ENCODE measurements at places on chromosomes 13 and 19. TPM values are rescaled to one million over a fixed set of nuclear protein-coding genes. Genes with fewer than 3 reads are reported as not detected.
A peak's percentile ranks its signal among the peaks of the same experiment; 100 is the strongest.

GRCh38 chr13:89520468-89520867 is 1827.0 kb upstream of the MIR17HG start:
- DNase-seq, result no peak

DNA sequence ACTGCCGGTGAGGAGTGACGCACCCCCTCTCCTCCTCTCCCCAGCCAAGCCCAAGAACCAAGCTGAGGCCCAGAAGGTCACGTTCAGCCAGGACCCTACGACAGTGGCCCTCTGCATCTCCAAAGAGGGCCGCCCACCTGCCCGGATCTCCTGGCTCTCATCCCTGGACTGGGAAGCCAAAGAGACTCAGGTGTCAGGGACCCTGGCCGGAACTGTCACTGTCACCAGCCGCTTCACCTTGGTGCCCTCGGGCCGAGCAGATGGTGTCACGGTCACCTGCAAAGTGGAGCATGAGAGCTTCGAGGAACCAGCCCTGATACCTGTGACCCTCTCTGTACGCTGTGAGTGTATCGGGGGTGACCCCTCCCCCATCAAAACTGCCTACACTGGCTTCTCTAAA is 19.2 kb upstream of the TOMM40 start:
- no peak for DNase-seq

- no peak for DNase-seq
Observed at GRCh38 chr19:58229255-58229639, 533 bp downstream of the ZNF544 start.

GRCh38 chr19:15287496-15287895 is 44.8 kb downstream of the BRD4 start:
- no peak for DNase-seq

DNA sequence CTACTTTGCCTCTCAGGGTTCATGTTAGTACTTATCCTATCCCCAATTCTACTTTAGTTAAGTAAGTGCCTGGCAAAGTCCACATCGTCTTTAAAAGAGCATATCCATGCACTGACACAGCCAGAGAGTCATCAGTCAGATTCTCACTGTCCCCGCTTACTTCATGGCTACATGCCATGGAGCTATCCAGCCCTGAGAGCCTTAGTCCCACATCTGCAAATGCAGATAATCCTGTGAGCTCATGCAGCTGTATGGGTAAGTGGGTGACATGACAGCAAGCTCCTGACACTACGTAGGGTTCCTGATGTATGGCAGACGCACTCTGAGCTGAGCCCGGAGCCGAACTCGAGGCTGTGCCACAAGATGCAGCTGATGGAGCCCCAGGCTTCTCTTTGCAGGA is 661.5 kb downstream of the LIG4 start:
- no peak for DNase-seq

DNA sequence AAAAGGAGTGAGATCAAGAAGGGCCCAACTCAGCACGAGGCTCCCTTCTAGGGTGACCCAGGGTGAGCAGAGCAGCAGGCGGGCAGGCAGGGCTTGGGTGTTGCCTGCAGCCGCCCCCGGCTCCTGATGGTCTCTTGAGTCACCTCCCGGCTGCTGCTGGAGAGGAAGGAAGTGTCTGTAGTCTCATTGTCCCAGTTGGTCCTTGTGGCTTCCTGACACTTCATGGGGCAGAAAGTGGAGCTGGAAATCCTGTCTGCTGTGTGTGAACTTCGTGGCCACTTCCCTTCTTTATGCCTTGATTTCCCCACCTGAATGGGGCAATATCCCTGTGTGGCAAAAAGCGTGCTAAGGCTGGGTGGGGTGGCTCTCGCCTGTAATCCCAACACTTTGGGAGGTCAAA is 2.5 kb downstream of the MAP1S start:
- DNase-seq, result no peak

- DNase-seq, result peak; percentile 36
Observed at GRCh38 chr19:15149737-15150136, 42.5 kb downstream of the SYDE1 start.

GRCh38 chr13:44363631-44364344 is 9.8 kb upstream of the SERP2 start:
- DNase-seq, result no peak

- DNase-seq, result peak; percentile 90
Observed at GRCh38 chr19:47210689-47211316, 20.2 kb downstream of the BBC3 start.

DNA sequence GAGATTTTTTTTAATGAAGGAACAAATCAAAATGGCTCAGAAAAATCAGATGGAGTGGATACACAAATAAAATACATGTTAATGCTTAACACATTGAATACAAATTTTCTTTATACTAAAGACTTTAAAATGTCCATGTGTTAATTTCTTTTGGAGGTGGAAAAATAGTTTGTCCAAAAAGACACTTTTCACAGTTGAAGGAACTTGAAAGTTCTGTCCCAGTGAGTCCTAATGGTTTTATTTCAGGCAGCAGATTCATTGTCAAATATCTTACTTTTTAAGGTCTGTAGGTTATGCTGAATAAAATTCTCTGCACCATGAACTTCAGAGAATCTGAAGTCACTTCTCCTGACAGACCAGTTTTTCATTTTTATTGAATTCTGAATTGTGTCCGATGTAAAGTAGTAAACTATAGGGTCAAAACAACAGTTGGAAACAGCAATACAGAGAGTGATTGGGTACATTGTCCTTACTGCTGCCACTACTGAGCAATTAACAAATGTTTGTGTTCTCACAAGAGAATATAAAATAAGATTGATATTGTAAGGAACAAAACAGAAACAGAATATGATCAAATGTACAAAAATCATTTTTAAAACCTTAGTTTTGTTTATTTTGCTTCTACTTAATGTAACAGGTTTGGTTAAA is 1.6 kb downstream of the LPAR6 start:
- no peak for DNase-seq

DNA sequence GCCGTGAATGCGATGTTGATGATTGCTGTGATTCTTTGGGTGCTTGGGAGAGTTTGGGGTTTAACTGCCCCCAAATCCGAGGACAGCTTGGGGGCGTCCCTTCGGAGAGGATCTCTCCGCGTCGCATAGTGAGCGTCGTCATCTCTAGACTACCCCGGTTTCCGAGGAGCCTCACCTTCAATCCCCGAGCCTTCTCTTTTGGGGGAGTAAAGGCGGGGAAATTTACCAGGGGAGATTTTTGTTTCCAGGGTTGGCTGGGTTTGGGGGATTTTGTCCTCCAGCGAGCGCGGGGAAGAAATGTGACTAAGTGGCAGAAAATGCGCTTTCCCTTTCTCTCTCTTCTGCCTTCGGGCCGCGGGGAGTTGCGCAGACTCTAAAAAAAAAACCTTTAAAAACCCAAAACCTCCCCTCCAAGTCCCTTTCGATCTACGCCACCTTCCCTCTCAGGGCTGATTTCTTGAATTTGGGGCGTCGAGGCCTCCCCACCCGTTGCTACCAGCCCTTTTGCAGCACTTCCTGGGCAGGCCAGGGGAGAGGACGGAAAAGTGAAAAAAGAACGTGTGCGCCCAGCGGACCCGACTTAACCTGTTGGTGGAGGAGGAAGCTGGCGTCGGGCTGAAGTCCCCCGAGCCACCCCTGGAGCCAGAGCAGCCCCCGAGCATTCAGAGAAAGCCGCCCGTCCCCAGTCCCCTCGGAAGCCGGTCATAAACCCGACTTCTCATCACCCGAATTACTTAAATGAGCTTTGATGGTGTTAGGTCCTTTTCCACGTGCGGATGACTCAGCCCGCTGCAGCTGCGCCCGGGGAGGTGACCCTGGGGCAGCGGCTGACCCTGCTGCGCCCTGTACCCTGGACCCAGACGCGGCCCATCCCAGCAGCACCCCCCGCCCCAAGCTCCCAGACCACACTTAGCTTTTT is 17.7 kb downstream of the NFIX start:
- peak; percentile 90 for DNase-seq

Gene CGB8
- not detected for total RNA-seq

Gene CPB2
- total RNA-seq, result not detected

Gene ZFP14
- 6.3 TPM for total RNA-seq

Gene TMPRSS9
- total RNA-seq, result 0.28 TPM

Gene DLEU7
- total RNA-seq, result 1.1 TPM

Gene ZNF497
- 0.49 TPM for total RNA-seq

Gene FXYD3
- total RNA-seq, result 5.9 TPM

Gene CFAP97D2
- not detected for total RNA-seq

Gene PCDH17
- 4.6 TPM for total RNA-seq

Gene NRTN
- 6.7 TPM for total RNA-seq

Data from sigmoid colon (tissue), 7 donors.